Suppressor macrophage treated with lipopolysaccharide for 1 hour (primary cell): ENCODE measurements at places on chromosomes 5 and 9.
A peak's percentile ranks its signal among the peaks of the same experiment; 100 is the strongest.

DNA sequence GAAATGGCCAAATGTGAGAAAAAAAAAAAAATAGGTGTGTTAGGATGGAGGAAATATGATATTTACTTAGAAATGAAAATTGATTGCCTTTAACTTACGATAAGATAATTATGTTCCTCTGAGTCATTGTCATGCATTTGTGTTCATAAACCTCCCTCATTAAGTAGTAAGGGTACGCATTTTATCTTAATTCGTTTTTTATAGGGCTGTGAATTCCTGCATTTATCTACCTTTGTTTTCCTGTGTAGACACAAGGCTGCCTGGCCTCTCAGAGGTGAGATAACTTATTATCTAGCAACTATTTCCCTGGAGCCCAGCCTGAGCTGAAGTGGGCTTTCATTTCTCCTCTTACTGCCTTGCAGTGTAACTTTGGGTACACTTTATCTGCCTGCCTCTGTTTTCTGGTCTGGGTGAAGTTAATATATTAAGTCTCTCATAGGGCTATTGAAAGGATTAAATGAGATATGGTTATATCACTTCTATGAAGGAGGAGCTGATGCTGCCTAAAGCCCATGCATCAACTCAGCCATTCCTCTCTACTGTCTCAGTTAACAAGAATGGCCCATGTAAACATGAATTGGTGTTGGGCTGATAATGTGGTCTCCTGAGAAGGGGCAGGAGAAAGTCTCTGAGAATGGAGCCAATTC is 103.8 kb upstream of the KLF4 start:
- DNase-seq = no peak

DNA sequence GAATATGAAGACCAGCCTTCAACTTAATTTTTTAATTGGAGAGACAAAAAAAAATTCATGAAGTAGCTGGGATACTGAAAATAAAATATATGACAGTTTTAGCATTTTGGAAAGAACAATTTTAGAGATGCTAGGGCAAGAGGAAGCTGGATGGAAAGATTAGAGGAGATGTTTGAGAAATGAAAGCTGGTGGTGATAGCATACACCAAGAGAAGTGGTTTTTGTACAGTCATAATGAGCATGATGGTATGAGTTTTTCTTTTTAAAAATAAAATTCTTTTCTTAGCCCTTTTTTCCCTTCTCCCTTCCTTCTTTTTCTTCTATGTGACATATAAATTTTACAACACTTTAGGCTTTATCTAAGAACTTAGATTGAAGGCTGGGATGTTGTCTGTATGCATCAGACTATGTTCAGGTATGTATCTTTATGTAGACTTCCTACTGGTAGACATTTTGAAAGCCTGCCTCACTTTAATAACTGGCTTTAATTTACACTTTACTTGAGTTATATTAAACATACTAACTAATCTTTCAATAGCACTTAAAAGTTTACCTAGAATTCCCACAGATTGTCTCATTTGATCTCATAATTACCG is 522.5 kb downstream of the TLE4 start:
- no peak for DNase-seq

DNA sequence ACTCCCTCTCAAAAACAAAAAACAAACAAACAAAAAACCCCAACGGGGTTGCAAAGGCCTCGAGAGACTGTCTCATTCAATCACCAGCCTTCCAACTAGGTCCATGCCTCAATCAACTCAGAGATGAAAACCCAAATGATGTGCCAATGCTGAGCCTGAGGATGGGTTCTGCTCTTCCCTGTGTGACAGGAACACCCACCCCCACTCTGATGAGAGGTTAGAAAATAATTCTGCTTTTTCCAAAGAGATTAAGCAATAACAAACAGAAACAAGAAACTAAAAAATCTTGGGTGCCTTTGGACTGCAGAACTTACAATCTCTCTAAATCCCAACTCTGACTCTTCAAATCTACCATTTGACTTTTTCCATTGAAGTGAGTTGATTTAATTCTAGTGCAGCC is 25.5 kb upstream of the FBP1 start:
- DNase-seq = peak; percentile 61

DNA sequence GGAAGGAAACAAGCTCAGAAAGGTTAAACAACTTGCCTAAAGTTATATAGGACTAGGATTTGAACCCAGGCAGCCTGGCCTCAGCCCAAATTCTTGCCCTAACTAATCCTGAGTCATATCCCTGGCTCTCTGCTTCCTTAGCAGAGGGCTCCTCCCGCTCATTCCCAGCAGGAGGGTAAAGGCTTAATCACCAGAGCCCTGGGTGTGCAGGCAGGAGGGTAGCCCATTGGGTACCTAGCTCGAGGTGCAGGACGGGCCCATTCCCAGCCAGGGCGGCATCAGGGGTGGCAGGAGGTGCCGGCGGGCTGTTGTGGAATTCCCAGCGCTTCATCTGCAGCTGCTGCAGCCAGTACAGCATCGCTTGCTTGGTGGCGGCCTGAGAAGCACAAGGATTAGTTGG is 3.9 kb downstream of the TBC1D2 start:
- no peak for DNase-seq

- DNase-seq = no peak
These were observed 24.2 kb downstream of the CLPTM1L start for GRCh38 chr5:1320436-1321344.

- no peak for DNase-seq
These were observed 51.9 kb downstream of the NEK6 start for GRCh38 chr9:124309667-124310084.

GRCh38 chr5:58440901-58441460 is 18.9 kb downstream of the PLK2 start:
- no peak for DNase-seq

DNA sequence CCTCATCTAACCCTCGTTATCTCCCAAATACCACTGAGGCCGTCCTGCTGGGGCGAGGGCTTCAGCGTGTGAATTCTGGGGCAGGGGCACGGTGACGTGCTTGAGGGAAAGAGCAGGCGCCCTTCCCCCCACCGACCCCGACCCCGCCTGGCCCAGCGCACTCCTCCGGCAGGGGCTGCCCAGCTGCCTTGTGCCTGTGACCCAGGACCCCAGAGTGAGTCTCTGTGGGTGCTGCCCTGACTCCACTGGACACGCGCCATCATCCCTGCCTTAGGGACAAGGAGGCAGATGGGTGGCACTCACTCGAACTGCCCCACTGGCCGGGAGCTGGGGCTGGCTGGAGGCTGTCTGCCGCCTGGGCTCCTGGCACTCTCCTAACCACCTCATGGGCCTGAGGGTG is 136.2 kb upstream of the LPCAT1 start:
- no peak for DNase-seq

GRCh38 chr5:59130431-59130830 is 547.6 kb downstream of the RAB3C start:
- DNase-seq = peak; percentile 18

- no peak for DNase-seq
These were observed 13.5 kb upstream of the MAMDC2 start for GRCh38 chr9:70030156-70030555.

DNA sequence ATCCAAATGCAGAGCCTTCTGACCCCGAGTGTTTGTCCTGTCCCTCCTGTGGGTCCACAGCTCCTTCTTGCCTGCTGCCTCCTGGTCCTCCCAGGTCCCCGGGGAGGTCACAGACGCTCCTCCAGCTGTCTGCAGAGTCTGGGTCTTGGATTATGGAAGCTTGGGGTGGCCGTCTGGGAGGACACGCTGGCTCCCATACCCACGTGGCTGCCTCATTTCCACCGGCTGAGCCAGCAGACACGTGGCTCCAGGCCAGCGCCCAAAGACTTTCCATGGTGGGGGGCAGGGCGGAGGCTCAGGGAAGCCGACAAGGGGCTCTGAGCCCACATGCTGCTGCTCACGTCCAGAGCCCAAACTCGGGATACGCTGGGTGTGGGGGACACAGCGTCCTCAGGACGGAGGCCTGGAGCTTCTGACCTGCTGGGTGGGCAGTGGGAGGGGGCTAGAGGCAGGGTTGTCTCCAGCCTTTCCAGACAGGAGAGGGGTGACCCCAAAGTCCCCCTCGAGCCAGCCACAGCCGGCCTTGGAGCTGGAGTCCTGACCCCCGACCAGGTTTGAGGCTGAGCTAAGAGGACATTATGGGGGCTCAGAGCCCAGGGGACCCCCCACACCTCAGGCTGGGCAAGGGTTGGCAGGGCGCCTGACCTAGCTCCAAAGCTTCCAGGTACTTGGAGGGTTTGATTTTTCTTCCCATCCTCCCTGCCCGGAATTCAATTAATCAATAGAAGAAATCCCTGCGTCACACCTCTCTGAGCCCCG is 24.2 kb upstream of the RNU6ATAC start:
- DNase-seq = no peak

- DNase-seq = peak; percentile 3
These were observed 6.8 kb upstream of the WDR41 start for GRCh38 chr5:77498952-77499351.

DNA sequence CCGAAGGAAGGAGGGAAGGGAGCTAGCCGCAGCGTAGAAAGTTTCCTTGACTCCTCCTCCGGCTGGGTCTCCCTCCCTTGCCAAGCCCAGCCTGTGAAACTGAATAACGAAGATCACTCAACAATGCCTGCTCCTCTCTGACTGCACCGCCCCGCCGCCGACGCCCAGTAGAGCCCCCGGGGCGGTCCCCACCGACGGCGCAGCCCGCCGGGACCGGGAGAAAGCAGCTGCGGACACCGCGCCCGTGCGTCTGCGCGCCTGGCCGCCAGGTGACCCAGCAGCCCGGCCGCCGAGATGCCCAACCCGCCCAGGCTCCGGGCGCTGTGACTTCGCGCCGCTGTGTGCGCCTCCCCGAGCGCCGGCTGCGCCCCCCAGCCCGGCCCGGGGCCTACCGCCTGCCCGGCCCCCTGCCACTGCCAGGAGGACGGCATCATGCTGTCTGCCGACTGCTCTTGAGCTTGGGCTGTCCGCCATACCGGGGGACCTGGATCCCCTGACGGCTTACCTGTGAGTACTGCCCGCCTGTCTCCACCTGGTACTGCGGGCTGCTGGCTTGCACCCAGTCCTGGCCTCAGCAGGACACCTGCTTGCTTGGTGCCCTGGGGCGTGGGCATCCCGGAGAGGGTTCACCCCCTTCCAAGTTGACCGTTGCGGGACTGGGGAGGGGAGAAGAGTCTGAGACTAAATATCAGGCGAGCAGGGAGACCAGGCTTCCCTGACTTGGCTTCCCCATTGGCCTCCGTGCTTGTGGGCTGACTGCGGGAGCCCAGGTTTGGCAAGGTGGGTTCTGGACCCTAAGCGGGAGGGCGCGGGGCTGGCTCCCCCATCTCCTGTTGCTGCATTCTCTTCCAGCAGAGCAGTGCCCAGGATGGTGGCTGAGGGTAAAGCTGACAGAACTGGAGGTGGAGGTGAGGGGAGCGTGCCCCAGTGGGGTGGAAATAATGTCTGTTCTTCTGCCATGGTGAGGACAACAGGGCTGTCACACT is 26.2 kb upstream of the SPTLC1 start:
- peak; percentile 19 for DNase-seq

DNA sequence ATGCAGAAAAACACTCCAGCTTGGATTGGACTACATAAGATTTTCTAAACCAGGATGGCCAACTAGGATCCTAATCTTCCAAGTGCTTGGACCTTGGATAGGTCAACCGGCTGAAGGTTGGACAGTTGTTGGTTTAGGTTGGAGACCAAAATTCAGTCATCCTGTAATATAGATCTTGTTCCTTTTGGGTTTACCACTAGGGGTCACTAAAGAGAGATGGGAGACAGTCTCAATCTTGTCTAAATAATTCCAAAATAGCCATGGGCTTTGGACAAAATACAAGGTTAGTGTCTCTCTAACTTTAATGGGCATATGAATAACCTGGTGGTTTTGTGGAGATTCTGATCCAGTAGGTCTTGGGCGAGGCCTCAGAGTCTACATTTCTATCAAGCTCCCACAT is 148.7 kb upstream of the ERCC6L2 start:
- peak; percentile 61 for DNase-seq

DNA sequence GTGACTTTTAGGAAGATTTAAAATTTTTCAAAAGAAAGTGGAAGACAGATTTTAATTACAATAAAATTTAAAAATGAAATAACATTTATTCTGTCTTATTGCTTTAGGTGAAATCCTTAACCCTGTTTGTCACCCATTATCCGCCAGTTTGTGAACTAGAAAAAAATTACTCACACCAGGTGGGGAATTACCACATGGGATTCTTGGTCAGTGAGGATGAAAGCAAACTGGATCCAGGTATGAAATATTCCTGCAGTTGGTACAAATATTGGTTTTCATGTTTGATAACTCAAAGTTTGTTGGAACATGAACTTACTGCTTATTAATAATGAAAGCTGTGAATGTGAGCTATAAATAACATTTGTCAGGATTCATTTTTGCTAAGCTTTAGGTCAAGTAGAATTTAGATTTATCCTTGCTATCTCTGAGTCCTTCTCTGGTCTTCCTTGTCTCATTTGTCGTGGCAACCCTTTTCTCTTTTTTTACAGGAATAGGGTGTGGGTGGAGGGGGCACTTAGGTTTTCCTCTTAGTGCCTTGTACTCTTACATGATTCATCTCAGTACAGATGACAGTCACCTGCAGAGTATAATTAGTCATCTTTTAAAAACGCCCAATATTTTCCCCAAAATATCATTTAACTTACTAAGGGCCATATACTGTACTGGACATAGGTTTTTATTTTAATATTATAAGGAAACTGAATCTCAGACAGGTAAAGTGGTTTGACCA is 95.3 kb upstream of the RASGRF2 start:
- DNase-seq = peak; percentile 10

DNA sequence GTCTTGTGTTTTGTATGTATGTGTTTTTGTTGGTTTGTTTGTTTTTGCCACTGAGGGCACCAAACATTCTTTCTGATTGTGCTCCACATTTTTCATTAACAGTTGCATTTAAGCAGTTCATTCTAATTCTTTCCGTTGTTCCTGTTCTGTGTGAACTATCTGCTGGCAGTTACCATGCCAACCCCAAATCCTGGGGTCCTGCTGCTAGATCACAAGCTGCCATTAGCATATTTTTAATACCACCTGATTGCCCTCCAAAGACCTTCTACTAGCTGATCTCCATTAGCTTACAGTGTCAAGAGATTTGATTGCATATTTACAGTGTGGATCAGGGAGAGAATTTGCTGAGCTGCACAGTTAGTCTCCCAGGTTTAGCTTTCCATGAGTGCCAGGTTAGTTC is 40.6 kb upstream of the STARD4 start:
- no peak for DNase-seq

GRCh38 chr5:119902593-119902992 is 273.2 kb downstream of the FAM170A start:
- DNase-seq = no peak

- no peak for DNase-seq
These were observed 580.6 kb downstream of the PTPRD start for GRCh38 chr9:10032166-10032565.
